ENCODE measurements at places on chromosomes 4 and X.

- no peak for DNase-seq
Observed at GRCh38 chr4:4422856-4423499, 36.1 kb downstream of the NSG1 start.

- no peak for DNase-seq
Observed at GRCh38 chrX:129530410-129530809, 7.1 kb upstream of the SMARCA1 start.

DNA sequence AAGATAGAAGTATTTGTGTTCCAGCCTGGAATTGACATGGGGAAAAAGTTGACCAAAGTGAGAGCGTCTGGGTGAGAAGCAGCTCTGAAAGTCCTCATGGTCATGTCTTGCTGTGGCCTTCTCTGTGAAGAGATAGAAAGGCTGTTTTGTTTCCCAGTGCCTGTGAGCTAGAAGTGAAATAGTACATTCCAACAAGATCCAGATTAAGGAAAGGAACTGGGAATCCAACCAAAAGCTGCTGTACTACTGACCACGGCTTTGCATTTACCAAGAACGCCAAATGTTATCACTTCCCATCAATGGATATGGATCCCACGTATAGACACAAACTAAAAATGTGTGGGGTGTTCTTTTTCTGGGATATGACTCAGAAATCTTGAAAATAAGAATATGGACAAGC lies 51.2 kb downstream of the TENM3 start:
- DNase-seq, result no peak

DNA sequence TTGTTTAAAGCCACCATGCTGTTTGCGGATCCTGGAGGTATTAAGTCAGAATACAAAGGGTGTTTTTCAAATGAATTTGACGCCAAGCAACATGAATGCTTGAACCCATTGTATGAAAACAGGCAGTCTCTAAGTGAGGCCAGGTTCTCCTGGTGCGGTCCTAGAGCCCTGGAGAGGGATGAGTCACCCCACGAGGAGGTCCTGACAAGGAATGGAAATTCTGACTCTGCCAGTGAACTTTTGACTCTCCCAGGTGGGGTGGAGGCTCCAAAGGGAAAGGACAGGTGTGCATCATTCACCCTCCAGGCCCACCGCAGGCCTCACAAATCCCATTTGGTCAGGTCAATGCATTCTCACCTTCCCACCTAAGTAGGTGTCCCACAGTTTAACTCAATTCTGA lies 1.5 kb downstream of the TRIM2 start:
- no peak for DNase-seq

GRCh38 chr4:41209187-41209586 lies 5.2 kb downstream of the APBB2 start:
- no peak for DNase-seq

DNA sequence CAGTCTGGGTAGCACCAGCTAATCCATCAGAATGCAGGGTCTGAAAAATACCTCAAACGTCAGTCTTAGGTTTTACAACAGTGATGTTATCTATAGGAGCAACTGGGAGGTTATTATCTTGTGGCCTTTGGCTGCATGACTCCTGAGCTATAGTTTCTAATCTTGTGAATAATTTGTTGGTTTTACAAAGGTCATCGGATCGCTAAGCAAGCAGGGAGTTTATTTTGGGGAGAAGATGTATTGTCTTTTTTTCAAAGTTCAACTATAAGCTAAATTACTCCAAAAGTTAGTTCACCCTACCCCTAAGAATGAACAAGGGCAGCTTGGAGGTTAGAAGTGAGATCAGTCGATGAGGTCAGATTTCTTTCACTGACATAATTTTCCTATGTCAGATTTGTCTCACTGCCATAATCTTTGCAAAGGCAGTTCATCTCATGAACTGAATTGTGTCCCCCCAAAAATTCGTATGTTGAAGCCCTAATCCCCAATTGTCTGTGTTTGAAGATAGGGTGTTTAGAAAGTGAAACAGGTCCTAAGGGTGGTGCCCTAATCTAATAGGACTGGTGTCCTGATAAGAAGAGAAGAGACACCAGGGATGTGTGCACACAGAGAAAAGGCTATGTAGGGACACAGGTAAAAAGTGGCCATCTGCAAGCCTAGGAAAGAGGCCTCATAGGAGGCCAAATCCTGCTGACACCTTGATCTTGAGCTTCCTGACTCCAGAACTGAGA lies 175.8 kb upstream of the GALNT7 start:
- no peak for DNase-seq

DNA sequence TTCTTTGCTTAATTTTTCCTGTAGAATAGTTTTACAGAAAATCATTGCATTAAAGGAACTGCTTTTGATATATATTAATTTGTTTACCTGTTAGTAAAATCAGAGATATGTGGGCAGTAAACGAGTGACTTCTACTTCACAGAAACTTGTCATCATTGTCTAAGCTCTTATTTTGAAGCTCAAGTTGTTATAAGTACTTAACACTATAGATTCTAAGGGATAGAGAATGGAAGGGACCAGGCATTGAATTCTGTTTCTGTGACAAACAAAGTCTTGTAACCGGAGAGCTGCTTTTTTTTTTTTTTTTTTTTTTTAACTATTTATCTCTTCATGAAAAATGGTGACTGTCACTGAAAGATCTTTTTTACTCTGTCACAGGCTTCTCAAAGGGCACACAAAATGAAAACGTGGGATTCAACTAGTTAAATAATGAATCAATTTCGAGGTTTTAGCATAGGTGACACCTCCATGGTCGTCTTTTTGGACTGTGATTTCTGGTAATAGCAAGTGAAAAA lies 14.4 kb downstream of the STK26 start:
- DNase-seq, result no peak

- no peak for DNase-seq
Observed at GRCh38 chr4:128338634-128339355, 51.2 kb upstream of the PGRMC2 start.

GRCh38 chr4:184167576-184167975 lies 50.1 kb downstream of the ENPP6 start:
- no peak for DNase-seq

- no peak for DNase-seq
Observed at GRCh38 chrX:118350221-118350620, 4.3 kb downstream of the WDR44 start.

DNA sequence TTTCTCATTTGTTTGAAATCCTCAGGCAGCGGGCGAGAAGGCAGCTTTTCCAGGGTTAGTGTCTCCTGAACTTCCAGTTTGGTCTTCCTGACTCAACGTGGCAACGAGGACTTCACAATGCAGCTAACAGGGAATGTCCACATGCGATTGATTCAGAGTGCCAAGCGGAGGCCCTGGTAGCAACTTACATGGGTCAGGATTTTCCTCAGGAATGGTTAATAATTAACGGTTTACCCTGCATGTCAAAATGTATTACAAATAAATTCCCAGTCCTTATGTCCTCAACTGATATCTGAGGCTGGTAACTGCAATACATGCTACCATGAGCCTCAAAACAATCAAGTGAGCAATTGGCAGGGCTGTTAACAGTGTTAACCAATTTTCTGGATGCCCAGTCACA lies 67.2 kb downstream of the MAP3K15 start:
- DNase-seq, result no peak

DNA sequence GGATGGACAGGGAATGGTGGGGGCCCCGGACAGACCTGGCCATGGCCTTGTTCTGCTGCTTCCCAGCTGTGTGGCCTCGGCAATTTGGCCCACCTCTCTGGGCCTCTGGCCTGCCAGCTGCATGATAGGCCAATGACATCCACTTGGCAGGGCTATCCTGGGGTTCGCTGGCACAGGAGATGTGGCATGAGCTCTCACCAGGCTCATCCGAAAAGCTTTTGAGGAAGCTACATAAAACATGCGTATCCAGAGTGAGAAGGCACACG lies 18.1 kb downstream of the SH3TC1 start:
- DNase-seq, result no peak

DNA sequence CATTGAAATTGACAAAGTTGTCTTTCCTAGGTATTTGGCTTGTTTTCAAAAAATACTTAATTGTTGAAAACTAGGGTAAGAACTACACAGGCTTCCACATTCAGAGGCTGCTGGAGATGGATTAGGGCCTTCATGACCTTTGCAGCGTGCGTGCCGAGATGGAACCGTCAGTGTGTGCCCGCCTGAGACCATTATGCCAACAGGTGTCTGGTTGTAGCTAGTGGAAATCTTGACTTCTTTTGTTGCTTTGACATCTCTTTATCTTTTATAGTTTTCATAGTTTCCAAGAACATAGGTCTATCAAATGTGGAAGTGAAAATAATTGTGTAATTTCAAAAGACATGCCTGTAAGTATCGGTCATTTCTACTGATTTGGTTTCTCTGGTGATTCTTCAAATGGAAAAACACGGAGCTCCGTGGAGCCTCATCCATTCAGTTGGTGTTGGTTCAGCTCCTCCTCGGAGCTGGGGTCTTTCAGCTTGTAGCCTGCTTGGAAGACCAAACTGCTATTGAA lies 38.9 kb upstream of the CLCN4 start:
- no peak for DNase-seq

DNA sequence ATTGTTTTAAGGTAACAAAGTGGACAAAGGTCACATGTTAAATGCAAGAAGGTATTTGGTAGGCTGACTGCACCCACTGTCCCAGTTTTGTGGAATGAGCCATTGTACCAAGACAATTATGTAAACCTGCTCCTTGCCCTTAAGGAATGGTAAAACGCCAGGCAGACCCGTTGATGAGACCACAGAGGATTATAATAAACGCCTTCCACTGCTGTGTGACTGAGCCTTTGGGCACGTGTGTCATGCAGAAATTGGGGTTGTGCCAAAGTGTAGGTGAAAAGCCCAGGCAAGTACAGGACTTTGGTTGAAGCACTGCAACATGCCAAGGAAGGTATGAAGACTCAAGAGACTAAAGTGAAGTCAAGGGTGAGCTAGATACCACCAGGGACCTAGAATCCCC lies 59.7 kb downstream of the LRRC66 start:
- DNase-seq, result no peak

DNA sequence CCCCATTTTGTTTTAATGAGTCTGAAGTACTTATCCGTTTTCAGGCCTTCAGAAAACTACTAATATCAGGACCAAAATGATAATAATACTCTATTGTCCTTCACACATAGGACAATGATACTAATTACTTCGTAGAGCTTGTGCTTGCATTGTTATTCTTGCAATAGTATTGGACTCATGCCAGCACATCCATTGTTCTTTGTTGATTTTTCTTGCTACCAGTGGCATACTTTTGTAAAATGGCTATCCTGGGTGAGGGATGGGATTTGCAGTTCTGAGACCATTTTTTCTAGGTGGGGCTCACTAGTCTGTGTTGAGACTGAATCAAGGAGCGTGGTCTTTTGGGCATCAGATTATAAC lies 195.3 kb downstream of the MAML3 start:
- DNase-seq, result no peak

All from CD4-positive, alpha-beta T cell treated with Interferon alpha-2 for 1 hour (primary cell).